ENCODE measurements at places on chromosomes 6 and 20.

GRCh38 chr6:20846602-20847028 is 312.4 kb downstream of the CDKAL1 start:
- DNase-seq, result no peak

GRCh38 chr6:2035046-2035445 is 210.4 kb downstream of the GMDS start:
- no peak for DNase-seq

GRCh38 chr20:32535316-32535952 is 49.7 kb downstream of the NOL4L start:
- no peak for DNase-seq

DNA sequence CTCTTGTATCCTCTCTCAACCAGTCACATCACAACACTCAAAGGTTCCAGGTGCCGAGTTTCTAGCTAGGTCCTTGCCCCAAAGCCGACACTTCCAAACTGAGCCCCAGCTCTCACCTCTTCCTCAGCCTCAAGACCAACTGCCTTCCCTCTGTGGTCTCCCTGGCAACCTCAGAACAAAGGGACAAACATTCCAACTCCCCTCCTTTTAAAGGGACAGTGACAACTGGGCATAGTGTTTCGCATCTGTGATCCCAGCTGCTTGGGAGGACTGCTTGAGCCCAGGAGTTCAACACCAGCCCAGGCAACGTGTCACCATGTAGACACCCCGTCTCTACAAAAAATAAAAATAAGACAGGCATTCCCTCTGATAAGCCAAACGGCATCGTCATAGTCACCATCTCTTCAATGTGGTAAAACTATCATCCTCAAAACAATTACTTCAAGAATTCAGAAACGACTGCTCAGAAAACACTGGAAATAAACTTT is 11.3 kb downstream of the DIDO1 start:
- DNase-seq, result peak; percentile 63

- DNase-seq, result no peak
These were observed 260.6 kb upstream of the TAB2 start for GRCh38 chr6:149056777-149057463.

- peak; percentile 15 for DNase-seq
These were observed 496 bp downstream of the GRM4 start for GRCh38 chr6:34145161-34146020.

GRCh38 chr6:148713921-148714320 is 32.9 kb upstream of the UST start:
- peak; percentile 80 for DNase-seq

GRCh38 chr6:14134211-14134910 is 16.8 kb downstream of the CD83 start:
- DNase-seq, result no peak

GRCh38 chr6:155075930-155076695 is 81.0 kb downstream of the TIAM2 start:
- no peak for DNase-seq

DNA sequence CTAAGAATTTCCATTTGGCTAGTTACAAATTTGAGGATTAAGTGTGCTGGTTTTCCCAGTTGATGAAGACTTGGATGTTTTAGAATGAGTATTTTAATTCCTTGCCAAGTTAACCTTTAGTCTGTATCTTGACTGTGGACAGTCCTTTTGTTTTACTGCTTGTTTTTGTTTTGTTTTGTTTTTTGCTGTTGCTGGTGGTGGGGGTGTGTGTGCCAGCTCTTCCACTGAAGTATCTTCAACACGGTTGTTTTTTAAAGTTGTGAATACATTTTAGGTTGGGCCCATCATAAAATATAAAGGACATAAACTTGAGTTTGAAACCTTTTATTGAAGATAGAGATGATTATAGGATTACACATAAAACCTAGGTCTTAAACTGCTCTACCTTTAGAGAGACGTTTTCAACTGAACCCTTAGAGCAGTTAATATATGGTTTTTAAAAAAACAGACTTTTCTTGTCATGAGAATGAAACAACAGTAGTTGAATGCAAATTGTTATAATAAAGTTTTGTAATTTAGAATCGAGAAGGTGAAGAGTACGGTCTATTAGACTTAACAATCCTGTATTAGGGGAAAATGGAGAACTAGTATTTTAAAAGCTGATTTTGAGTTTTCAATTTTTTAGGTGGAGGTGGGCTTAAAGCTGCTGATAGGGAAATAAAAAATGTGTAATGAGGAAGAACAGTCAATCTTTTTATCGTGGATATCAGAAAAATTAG is 4.0 kb downstream of the QKI start:
- DNase-seq, result no peak

DNA sequence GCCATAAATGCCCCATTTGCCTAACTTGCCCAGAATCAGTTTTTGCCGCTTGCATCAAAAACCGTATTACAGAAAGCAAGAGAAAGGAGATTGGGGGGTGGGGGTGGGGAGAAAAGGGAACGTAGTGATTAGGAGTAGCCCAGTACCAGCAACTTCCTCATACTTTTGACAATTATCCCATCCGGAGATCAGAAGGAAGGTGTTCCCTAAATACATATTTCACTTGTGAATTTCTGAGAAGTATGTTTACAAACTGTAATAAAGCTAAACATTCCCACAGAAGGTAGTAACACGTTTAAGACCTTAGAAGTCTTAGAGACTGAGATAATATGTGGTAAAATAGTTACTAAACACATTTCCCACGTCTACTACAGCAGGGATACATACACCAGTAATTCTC is 14.5 kb downstream of the PREP start:
- DNase-seq, result no peak

DNA sequence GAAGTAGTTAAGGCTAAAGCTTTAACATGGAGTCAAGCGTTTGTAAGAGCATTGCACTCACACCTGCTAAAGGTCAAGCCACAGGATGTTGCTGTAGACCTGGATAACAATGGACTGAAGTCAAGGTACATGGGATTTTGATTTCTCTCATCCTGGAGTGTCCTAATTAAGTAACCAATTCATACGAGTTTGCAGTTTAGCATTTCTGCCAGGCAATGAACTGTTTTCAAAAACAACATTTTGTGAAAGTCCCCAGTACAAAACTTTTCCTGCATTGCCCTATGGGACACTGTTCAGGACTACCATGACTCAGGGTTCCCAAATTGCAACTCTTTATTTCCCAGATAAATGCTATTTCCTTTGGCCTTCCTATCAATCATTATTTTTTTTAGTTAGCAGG is 17.4 kb upstream of the SIRPB1 start:
- DNase-seq, result no peak

GRCh38 chr6:143187238-143187923 is 126.7 kb downstream of the AIG1 start:
- DNase-seq, result peak; percentile 91

DNA sequence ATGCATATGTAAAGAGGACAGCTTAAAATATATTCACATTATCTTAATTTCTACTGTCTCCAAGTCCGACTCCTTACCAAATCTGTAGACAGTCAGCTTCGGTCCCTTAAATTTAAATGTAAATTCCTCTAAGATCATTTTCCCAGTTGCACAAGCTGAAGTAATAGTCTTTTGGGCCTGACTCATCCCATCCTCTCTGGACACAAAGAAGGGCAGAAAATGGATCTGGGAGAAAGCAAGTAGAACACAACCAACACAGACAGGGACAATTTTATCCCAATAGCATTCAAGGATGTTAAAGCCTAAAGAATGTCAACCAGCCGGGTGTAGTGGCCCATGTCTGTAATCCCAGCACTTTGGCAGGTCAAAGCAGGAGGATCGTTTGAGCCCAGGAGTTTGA is 228.3 kb downstream of the ARHGAP18 start:
- no peak for DNase-seq

GRCh38 chr20:40592941-40593340 is 96.1 kb downstream of the MAFB start:
- no peak for DNase-seq

GRCh38 chr6:100057941-100058340 is 63.9 kb upstream of the MCHR2 start:
- no peak for DNase-seq

DNA sequence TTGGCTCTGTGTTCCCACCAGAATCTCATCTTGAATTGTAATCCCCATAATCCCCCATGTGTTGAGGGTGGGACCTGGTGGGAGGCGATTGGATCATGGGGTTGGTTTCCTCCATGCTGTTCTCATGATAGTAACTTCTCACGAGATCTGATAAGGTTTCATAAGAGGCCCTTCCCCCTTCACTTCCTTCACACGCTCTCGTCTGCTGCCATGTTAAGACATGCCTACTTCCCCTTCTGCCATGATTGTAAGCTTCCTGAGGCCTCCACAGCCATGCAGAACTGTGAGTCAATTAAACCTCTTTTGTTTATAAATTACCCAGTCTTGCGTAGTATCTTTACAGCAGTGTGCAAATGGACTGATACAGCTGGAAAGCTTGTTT is 90.0 kb downstream of the ELOVL5 start:
- no peak for DNase-seq

DNA sequence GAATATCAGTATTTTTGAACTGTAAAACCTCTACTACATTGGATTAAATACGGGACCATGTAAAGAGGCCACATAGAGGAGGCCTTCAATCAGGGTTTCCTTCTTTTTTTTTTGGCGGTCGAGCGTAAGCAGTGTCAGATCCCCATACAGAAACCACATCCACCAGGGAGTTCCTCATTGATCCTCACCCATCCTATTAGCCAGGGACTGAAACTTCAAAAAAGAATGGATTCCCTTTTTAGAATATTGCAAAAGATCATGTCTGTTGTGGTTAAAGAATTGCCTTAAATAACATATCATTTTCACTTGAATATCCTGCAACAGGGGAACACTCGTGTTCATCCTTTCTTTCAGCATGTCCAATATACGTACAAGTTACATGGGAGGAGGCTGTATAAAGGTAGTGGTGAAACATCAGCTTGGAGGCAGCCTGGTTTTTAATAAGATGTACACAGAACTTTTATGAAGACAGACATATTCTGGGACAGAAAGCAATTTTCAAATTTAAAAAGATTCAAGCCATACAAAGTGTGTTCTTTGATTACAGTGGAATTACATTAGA is 96.1 kb downstream of the PPP1R14C start:
- no peak for DNase-seq

DNA sequence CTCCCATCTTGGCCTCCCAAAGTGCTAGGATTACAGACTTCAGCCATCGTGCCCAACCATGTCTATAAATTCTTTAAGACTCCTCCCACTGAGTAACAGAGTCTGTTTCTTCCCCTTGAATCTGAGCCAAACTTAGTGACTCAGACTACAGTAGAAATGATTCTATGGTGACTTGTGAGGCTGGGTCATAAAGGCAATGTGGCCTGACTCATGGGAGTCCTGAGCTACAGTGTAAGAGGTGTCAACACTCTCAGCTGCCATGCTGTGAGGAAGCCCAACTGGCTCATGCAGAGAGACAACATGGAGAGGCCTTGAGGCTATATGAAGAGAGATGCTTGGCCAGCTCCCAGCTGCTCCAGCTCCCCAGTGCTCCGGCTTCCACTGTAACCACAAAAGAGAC is 5.2 kb upstream of the NRSN2 start:
- no peak for DNase-seq

DNA sequence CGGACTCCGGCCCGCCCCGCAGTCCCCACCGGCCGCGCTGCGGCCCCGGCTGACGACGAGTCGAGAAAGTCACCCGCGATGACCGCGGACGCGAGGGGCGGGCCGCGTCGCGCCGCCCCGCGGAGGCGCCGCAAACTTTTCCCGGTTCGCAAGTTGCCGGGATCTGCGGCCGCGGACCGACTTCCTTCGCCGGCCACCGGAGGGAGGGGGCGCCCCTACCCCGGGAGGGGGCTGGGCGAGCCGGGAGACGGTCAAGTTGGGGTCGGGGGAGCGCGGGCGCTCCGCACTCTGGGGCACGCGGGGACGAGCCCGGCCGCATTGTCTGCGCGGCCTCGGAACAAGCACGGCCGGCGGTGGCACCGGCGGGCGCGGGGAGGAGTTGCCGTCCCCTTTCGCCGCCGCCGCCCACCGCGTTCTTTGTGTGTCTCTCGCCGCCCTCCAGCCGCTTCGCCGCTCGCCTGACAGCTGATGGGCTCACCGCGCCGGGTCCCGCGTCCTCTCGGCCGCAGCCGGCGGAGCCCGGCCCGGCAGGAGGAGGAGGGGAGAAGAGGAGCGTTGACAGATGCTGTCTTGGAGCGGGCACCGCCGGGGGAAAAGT is 131.6 kb downstream of the OGFRL1 start:
- DNase-seq, result peak; percentile 63

DNA sequence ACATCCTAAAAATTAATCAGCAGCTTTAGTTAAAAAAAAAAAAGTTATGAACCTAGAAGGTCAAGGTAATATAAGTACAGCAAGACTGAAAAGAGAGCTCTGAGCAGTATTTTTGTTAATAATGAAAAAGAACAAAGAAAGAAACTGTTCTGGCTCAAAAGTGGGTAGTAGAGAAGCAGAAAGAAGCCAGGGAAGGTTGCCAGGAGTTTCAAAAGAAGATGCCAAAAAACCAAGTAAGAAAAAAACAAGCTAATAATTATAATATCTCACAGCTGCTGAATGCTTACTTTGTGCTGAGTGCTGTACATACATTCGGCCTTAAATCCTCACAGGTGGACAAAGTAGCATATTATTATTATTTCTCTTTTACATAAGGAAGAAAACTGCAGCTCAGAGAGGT is 31.9 kb downstream of the NRSN1 start:
- peak; percentile 28 for DNase-seq

DNA sequence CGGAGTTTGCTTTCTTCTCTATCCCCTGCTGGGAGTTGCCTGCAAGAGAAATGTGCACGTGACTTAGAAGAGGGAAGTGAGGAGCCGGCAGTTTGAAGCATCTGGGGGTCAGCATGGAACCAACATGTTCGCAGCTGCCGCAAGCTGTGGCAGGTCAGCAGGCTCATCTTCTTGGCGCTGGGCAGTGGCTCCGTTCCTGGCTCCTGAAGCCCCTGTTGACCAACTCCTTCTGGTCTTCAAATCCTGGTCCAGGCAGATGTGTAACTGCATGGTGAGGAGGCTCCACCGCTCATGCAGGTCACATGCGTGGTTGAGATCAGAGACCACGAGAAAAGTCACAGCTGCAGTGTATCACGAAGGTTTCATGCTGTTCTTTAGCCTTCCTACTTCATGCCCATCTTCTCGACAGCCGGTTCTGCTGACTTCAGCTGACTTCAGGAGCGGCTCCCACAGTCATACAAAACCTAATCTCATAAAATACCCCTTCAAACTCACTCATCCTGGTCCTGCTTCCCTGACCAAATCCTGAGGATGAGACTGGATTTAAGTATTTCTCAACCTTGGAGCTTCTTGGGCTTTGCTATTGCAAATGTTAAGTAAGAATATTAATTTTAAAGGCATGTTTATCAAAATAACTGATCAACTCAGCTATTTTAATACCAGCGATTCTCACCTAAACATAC is 44.9 kb upstream of the BCAS1 start:
- DNase-seq, result peak; percentile 13

GRCh38 chr6:25172819-25173218 is 106.4 kb upstream of the CARMIL1 start:
- no peak for DNase-seq

- DNase-seq, result no peak
These were observed 587.5 kb downstream of the CD109 start for GRCh38 chr6:74283532-74283931.
